ENCODE measurements at places on chromosomes 2 and 18. TPM values are rescaled to one million over a fixed set of nuclear protein-coding genes. Genes with fewer than 3 reads are reported as not detected.

- H3K4me1 ChIP-seq = no peaks in the 10 kb centered on the region
- no peaks in the 10 kb centered on the region for H3K27me3 ChIP-seq
- no peaks in the 10 kb centered on the region for H3K36me3 ChIP-seq
- H3K27ac ChIP-seq = no peak overlapping the region
- no peak for DNase-seq
These were observed 374.3 kb downstream of the SOCS6 start for GRCh38 chr18:70663141-70663540.

DNA sequence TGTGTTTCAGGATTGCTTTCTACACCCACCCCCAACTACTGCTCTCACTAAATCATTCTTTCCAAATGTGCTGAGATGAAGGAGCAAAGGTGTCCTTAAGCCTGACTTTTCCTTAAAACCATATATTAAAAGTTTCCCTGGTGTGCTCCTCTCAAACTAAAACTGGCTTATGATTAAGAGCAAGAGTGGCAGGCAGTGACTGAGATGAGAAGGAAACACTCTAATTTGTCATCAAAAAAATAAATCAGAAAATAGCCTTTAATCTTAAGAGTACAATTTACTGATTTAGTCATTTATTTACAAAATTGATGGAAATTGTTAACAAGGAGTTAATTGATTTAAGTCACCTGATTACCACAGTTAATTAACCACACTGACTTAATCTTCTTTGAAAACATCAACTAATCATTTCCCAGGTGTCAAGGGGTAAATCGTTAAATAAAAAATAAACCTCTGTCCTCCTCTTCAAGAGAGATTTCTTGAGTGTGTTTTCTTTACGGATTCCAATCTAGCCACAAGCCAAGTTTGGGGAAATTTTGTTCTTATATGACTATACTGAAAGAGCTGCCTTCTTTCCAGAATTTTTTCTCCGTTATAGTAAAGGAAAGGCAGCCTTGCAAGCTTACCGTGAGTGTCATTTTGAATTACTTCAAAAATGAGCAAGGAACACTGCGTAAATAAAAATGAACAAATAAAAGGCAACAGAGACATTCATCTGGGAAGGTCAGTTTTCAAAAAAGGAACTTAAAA lies 17.4 kb downstream of the LRP2 start:
- no peaks in the 10 kb centered on the region for H3K27me3 ChIP-seq
- no peaks in the 10 kb centered on the region for H3K36me3 ChIP-seq
- no peak overlapping the region for H3K4me3 ChIP-seq
- DNase-seq = no peak
- peaks cover 22% of the 10 kb centered on the region for H3K4me1 ChIP-seq

The CNNM4 gene
- polyA plus RNA-seq = 21.8 TPM

DNA sequence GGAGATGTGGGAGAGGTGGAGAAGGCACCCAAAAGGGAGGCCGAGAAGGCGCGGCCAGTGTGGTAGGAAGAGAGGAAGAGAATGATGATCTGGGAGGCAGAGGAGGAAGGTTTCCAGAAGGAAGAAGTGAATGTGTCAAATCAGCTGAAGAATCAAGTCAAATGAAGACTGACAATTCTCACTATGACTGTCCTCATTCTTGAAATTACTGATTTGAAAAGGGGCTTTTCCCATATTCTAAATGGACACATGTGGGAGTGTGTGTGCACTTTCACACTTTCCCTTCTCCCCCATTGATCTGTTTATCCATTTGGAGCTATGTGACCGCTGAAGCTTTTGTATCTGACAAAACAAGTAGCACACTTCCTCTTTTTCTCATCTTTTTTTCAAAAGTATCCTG lies 6.1 kb downstream of the AFF3 start:
- no peak overlapping the region for H3K27ac ChIP-seq
- no peak for DNase-seq
- H3K4me3 ChIP-seq = no peak overlapping the region
- no peaks in the 10 kb centered on the region for H3K27me3 ChIP-seq
- no peaks in the 10 kb centered on the region for H3K4me1 ChIP-seq
- no peaks in the 10 kb centered on the region for H3K36me3 ChIP-seq

- H3K36me3 ChIP-seq = no peaks in the 10 kb centered on the region
- H3K27me3 ChIP-seq = no peaks in the 10 kb centered on the region
- no peak overlapping the region for H3K27ac ChIP-seq
These were observed 590.8 kb upstream of the ID2 start for GRCh38 chr2:8090748-8091700.

GRCh38 chr18:79871481-79872091 lies 73.8 kb downstream of the KCNG2 start:
- no peak overlapping the region for H3K4me3 ChIP-seq
- H3K4me1 ChIP-seq = no peaks in the 10 kb centered on the region
- H3K36me3 ChIP-seq = no peaks in the 10 kb centered on the region

DNA sequence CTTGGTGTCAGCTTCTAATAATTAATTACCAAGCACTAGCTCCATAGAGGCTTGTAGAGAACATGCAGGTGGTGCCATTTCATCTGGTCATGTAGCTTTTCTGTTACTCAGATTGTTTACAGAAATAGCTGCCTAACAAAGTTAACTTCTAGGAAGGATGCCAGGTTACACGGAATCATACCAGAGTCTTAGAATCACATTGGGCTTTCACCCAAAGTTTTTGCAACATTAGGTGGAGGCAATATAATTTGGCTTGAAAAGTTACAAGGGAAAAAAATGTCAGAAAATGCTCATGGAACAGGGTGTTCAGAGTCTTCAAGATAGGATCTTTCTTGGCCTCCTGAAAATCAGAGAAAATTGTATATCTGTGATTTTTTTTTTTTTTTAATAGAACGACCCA lies 135.6 kb downstream of the ARHGAP15 start:
- no peaks in the 10 kb centered on the region for H3K27me3 ChIP-seq
- DNase-seq = peak; percentile 21
- H3K4me1 ChIP-seq = no peaks in the 10 kb centered on the region
- no peaks in the 10 kb centered on the region for H3K36me3 ChIP-seq
- H3K27ac ChIP-seq = peak overlapping the region; percentile 48
- no peak overlapping the region for H3K4me3 ChIP-seq

DNA sequence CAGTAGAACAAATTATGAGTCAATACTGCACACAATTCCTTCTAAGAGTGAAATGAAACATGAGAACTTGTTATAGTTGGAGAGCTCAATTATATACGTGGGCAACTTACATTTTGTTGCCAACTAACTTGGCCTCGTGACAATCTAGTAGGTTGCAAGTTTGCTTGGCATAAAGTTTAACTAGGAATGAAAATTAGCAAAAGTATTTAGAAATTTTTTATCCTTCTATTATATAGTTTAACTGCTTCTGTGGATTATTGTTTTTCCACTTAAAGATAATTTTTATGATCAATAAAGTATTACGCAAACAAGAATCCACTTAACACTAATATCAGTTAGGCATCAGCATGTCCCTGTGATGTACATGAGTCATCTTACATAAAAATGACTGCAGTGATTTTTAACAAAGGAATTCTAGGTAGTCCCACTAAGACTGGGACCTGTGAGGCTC lies 41.1 kb downstream of the FAM124B start:
- H3K27me3 ChIP-seq = no peaks in the 10 kb centered on the region
- no peak overlapping the region for H3K27ac ChIP-seq
- H3K4me1 ChIP-seq = no peaks in the 10 kb centered on the region

Measured in testis (tissue), 5 donors.